NCI-H2171 (cell line): ENCODE measurements at places on chromosomes 16 and 17.

DNA sequence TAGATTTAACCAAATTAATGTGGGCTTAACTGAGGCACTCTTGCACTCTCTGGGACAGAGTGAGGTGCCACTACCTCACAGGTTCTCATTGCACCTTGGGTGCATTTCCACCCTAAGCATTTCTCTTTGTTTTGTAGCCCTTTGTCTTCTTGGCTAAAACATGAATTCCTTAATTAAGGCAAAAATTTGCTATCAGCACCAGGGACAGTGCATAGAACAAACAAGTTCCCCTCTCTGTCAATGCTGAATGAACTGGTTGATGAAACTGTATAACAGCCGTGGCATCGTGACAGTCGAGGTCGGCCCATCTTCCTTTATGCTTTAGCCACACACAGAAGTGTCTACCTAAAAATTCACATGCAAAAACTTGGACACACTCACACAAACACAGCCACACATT lies 74.8 kb downstream of the HS3ST2 start:
- DNase-seq, result no peak

GRCh38 chr16:65769055-65769465 lies 597.4 kb upstream of the CDH5 start:
- no peak for DNase-seq

DNA sequence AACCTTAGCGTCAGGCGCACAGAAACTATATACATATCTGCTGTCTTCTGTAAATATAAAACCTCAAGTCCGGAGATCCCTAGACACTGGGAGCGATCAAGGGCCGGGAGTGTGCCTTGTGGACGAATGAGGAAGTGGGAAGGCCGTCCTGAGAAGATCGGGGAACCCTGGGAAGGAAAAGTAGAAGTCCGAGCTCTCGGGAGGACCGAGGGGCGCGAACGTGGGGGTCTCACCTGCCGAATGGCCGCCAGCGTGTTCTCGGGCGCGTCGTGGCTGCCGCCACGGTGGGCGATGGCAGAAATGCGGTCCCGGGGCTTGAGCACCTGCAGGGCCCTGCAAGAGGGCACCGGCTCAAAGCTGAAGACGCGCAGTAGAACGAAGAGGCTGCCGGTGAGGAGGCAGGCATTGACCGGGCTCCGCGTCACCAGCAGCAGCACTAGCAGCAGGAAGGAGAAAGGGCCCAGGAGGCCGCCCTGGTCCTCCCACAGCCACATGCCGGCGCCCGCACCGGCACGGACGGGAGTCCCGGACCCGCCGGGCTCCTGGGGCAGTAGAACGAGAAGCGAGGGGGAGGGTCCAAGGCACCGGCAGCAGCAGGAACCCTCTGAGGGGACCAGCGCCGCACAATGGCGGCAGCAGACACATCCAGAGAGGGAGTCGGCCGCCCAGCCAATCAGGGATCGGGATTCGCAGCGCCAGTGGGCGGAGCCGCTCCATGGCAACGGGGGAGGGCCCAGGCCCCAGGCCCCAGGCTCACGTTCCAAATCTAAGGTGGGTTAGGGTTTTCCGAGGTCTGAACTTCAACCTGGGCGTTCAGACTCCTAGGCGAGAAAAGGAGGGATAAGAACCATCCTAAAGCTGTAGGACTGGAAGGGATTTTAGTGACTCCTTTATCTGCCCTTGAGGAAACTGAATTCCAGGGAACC lies at the start of gene GDE1:
Gene GDE1, minus strand, starts transcription at position 628 of the 926 bp plus-strand sequence. Its CDS starts 134 bp downstream, at position 494.
- DNase-seq, result peak; percentile 94

DNA sequence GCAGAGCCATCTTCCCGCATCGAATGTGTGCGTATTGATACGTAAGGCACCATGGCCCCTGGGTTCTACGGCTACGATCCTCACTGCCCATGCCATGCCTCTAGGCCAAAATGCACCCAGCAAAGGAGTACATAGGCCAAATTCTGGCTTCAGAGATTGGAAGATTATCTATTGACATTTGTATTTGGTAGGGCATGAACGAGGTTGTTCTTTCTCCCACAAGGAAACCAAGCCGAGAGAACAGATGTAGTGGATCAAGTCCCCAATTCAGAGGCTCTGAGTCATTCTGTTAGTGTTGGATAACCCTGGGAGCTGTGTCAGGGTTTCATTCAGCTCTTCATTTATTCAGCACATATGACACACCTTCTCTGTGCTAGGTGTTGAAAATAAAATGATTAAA lies 36.5 kb downstream of the HOXB1 start:
- no peak for DNase-seq

DNA sequence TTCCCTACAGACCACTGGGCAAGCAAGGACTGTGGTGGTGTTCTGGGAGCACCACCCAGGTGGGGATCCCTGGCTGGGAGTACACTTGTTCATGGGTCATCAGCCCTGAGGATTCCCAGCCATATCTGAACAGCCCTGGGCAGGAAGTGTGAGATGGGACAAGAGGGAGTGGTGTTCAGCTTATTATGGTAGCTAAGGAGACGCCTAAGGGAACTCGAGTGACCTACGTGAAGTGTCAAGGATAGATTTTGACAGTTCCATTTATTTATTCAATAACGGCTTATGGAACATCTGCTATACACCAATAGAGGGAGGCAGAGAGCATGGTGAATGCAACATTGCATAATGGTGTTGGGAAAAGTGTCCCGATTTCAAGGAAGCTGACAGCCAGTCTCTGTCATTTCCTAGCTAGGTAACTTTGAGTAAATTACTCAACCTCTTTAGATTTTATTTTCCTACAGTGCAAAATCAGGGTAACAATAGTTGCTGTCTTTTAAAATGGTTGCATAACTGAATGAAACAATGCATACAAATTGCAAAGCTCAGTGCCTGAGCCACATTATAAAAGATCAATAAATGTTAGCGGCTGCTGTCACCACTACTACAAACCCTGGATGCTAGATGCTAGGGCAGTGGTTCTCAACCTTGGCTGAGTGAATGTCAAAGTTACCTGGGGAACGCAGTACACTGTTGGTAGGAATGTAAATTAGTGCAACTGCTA lies 534.1 kb downstream of the GRIN2A start:
- DNase-seq, result peak; percentile 2

DNA sequence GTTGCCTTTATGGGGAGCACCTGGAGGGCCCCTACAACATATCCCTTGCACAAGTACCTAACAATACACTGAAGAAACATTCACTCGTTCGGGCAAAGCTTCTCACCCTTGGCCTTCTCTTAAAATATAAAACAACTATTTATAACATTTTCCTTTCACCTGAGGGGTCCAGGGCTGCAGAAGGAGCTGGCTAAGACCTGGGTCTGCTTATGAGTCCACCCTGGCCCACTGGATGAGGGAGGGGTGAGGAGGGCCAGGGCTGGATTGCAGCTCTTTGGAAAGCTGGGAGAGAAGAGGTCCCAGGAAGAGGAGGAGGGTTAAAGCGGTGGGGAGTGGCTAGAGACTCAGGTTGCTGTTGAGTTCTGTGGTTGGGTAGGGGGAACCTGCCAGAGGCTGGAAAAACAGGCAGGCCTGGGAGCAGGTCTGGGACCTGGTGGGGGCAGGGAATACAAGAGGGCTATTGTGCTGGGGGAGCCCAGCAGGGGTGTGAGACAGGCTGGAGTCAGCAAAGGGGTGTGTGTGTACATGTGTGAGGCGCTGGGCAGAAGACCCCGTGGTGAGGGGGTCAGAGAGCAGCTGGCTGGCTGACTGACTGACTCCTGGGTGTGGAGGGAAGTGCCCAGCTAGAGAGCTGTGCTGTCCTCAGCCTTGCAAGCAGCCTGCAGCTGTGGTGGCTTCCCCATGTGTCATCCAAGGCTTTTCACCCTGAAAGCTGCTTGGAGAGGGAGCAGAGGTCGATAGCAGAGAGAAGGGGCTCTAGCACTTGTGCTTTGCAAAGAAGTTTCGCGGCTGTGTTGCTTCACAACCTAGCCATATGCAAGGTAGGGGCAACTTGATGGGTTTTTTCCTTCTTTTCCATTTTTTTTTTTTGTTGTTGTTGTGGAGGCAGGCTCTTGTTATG lies 10.2 kb upstream of the MRC2 start:
- no peak for DNase-seq

DNA sequence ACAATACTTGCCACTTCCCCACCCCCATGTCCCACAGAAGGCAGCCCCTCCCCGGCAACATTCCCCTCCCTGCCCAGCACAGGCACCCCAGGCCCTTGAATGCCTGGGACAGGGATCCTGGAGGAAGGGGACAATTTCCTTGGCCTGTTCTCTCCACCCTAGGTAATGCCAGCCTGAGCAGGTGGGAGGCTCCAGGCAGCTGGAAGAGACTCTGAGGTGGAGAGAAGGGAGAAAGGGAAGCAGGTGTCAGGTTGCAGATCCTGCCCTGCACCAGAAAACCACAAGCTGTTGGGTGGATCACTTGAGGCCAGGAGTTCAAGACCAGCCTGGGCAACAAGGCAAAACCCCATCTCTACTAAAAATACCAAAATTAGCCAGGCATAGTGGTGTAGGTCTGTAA lies 8.9 kb downstream of the MPP2 start:
- DNase-seq, result peak; percentile 25

DNA sequence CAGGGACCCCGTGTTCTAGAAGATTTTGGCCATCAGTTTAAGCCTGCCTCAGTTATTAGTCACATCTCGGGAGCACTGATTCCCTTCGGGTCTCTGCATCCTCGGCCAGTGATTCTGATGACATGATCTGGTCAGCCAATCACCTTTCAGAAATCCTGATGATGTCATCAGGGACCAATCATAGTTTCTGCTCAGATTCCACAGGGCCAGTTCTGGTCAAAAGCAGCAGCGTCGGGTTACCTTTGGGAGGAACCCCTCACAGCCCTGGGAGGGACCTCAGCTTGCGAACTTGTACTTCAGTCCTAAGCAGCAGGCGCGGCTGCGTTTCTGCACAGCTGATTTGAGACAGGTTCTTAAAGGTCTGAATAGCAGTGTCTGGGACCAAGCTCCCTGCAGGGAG lies 13.9 kb downstream of the KDM8 start:
- no peak for DNase-seq
